ENCODE measurements at places on chromosomes 3 and 15. TPM values are rescaled to one million over a fixed set of nuclear protein-coding genes. Genes with fewer than 3 reads are reported as not detected.

Gene HEG1
- 27.3 TPM for polyA plus RNA-seq

Gene SLC22A14
- polyA plus RNA-seq, result not detected

Gene AADAC
- 30.5 TPM for polyA plus RNA-seq

Gene CYP8B1
- polyA plus RNA-seq, result 2.2 TPM

Gene DNAH12
- polyA plus RNA-seq, result 0.60 TPM

Gene PPP1R14D
- polyA plus RNA-seq, result 0.47 TPM

Data from hepatocyte (in vitro differentiated cells).